Lung microvascular endothelial cell (primary cell): ENCODE measurements at places on chromosomes 16 and 17.

DNA sequence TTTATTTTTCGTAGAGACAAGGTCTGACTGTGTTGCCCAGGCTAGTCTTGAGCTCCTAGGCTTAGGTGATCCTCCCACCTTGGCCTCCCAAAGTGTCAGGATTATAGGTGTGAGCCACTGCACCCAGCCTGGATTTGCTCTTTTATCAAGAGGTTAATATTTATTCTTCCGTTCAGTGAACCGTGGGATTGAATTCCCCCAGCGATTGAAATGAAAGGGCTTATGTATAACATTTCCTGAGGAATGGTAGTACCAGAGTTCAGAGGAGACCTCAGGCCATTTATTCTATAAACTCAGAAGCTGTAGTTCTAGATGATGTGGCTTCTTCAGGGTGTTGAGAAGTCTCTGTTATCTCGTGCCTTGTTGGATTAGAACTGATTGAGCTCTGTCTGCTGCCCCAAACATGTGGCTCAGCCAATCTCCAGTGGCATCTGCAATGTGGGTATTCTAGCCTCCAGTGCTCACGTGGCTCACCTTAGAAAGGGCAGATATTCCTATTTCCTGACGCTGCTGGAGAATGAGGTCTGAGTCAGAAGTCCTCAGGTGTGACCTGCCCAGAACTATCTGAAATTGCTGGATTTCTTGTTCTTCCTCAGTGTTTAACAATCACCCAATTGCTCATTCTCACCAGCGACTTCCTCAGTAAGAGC lies 22.5 kb downstream of the HMOX2 start:
- DNase-seq, result no peak

- no peak for DNase-seq
Observed at GRCh38 chr16:67087803-67088202, 21.9 kb upstream of the PHAF1 start.

- peak; percentile 90 for DNase-seq
Observed at GRCh38 chr16:3099732-3100499, 822 bp upstream of the ZSCAN10 start.

- no peak for DNase-seq
Observed at GRCh38 chr16:82262244-82262643, 92.2 kb upstream of the MPHOSPH6 start.
